ENCODE measurements at places on chromosomes 16 and 17. TPM values are rescaled to one million over a fixed set of nuclear protein-coding genes. Genes with fewer than 3 reads are reported as not detected.

GRCh38 chr17:32659419-32659842 lies 172.6 kb downstream of the CDK5R1 start:
- H3K4me1 ChIP-seq = peaks cover 7% of the 10 kb centered on the region
- H3K27me3 ChIP-seq = no peaks in the 10 kb centered on the region
- peak; percentile 94 for DNase-seq
- H3K4me3 ChIP-seq = no peak overlapping the region
- no peaks in the 10 kb centered on the region for H3K36me3 ChIP-seq

GRCh38 chr16:68426347-68426652 lies 22.0 kb downstream of the SMPD3 start:
- peak; percentile 61 for DNase-seq
- H3K27me3 ChIP-seq = no peaks in the 10 kb centered on the region
- H3K36me3 ChIP-seq = no peaks in the 10 kb centered on the region
- H3K4me3 ChIP-seq = no peak overlapping the region
- H3K4me1 ChIP-seq = no peaks in the 10 kb centered on the region
- no peak overlapping the region for H3K27ac ChIP-seq

DNA sequence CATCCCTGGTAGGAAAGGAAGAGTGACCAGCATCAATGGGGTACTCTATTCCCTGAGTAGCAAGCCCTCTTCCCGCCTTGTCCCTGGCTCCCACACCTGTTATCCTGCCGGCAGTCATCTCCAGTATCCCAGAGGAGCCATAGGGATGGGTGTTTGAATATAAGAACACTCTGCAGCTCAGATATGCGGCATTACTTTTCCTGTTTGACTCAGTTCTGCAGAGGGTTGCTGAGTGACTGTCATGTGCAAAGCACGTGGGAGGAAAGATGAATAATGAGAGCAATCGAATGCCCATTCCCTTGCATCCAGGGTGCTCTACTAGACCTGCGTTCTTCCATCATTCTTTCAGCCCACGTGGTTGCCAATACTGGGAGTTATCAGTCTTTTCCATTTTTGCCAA lies 115.1 kb downstream of the PRKCB start:
- H3K27ac ChIP-seq = no peak overlapping the region
- H3K36me3 ChIP-seq = no peaks in the 10 kb centered on the region
- no peak overlapping the region for H3K4me3 ChIP-seq
- DNase-seq = no peak

Gene CLEC10A
- 5.3 TPM for total RNA-seq

DNA sequence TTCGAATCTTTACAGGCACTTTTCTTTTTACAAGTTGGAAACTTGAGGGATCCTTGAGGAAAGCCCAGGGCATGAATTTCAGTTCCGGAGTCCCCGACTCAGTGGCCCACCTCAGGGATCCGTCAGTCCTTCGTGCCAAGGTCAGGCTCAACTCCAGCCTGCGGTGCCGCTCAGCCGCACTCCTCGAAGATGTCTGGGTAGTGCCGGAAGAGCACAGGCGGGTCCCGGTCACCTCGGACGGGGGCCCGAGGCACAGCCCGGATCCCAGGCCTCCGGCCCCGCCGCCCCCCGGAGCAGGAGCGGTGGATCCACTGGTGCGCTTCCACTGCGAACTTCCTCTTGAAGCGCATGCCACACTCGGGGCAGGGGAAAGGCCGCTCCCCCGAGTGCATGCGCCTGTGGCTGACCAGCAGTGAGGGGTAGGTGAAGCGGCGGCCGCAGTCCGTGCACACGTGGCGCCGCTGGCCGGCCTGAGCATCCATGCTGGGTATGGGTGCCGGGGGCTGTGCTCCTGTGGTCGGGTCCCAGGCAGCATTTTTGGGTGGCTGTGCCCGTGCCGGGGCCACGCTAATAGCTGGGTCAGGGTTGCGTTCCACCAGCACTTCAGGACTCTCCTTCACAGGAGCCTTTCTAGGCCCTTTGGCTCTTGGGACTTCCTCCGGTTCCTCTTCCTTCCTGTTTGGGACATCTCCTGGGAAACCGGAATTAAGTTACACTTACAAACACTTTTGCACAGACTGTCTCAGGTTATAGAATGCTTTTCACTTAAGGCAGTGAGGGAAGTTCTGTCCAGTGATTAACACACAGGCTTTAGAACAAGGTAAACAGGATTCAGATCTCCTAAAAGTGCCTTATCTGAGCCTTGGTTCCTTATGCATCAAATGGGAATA lies 1.5 kb downstream of the ZNF688 start:
- DNase-seq = no peak
- no peaks in the 10 kb centered on the region for H3K36me3 ChIP-seq
- peaks cover 10% of the 10 kb centered on the region for H3K4me1 ChIP-seq
- no peaks in the 10 kb centered on the region for H3K27me3 ChIP-seq
- H3K27ac ChIP-seq = peak overlapping the region; percentile 49

GRCh38 chr16:51449441-51449840 lies 298.4 kb upstream of the SALL1 start:
- DNase-seq = no peak
- no peak overlapping the region for H3K4me3 ChIP-seq
- no peak overlapping the region for H3K27ac ChIP-seq
- H3K4me1 ChIP-seq = no peaks in the 10 kb centered on the region

DNA sequence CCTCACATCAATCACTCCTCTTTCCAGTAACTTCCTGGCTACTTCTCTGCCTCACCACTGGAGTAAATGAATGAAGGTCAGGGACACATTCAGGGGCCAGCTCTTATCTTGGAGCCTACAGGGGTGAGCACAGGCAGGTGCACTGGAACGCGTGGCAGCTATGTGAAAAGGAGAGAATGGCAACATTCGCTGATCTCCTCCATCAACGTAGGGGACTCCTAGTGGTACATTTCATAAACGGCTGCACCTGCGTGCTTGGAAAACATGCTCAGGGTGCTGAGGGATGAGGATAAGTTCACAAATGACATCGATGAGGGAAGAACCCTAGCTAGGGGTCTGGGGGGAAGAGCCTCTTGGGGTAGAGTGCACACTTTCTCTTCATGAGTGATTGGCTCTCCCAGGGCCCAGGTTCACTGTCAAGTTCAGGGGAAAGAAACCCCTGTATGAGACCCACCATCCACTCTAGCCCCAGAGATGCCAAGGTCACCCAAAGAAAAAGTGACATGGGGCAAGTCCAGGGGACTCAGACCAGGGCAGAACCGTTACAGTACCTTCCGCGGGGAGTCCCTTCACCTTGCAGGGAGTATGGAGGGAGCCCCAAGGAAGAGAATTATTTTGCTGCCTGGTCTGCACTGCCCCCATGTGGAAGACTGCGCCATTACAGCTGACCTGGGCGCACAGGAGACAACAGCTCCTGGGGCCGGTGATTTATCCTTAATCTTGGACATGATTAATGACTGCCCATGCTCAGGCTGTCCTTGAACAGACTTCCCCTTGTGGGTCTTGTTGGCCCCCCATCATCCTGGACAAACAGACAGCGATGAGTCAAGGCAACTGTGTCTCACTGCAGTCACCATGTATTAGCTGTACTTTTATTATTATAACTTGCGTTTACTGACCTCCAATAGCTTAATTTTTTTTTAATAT lies 30.1 kb downstream of the VAC14 start:
- no peak overlapping the region for H3K27ac ChIP-seq
- no peaks in the 10 kb centered on the region for H3K27me3 ChIP-seq
- peak; percentile 77 for DNase-seq
- H3K4me3 ChIP-seq = no peak overlapping the region
- H3K36me3 ChIP-seq = peaks cover 10% of the 10 kb centered on the region

DNA sequence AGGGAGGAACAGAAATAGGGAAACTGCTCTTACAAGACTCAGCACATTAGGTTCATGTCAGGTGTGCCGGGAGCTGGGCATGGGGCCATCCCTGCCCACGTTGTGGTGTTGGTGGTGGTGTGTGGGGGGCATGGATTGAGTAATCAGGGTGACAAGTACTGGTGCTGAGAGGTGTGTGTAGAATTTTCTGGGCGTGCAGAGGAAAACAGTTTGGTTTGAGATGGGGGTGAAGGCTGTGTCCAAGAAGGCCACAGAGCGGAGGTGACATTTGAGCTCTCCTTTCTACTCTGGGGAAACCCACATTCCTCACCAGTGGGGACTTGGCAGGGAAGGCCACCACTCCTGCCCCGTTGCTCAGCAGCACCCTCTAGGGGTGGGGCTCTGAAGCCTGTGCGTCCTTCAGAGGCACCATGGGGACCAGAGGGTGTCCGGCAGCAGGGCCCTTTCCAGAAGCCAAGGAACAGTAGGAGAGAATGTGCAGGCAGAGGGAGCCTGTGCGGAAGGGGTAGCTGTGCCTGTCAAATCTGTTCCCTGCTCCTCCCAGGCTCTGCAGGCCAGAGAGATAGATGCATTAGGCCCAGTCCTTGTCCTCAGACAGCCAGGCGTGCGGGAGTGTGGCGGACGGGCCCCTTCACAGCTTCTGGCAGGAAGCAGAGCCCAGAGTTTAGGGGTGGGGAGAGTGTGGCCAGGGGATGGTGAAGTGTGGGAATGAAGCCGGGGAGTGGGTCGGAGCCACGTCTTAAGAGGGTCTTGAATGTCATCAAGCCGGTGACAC lies 48.7 kb upstream of the GSE1 start:
- H3K4me1 ChIP-seq = peaks cover 8% of the 10 kb centered on the region
- no peak overlapping the region for H3K27ac ChIP-seq
- no peaks in the 10 kb centered on the region for H3K36me3 ChIP-seq
- H3K4me3 ChIP-seq = no peak overlapping the region
- no peaks in the 10 kb centered on the region for H3K27me3 ChIP-seq

Gene AURKB
- total RNA-seq = 1.6 TPM

DNA sequence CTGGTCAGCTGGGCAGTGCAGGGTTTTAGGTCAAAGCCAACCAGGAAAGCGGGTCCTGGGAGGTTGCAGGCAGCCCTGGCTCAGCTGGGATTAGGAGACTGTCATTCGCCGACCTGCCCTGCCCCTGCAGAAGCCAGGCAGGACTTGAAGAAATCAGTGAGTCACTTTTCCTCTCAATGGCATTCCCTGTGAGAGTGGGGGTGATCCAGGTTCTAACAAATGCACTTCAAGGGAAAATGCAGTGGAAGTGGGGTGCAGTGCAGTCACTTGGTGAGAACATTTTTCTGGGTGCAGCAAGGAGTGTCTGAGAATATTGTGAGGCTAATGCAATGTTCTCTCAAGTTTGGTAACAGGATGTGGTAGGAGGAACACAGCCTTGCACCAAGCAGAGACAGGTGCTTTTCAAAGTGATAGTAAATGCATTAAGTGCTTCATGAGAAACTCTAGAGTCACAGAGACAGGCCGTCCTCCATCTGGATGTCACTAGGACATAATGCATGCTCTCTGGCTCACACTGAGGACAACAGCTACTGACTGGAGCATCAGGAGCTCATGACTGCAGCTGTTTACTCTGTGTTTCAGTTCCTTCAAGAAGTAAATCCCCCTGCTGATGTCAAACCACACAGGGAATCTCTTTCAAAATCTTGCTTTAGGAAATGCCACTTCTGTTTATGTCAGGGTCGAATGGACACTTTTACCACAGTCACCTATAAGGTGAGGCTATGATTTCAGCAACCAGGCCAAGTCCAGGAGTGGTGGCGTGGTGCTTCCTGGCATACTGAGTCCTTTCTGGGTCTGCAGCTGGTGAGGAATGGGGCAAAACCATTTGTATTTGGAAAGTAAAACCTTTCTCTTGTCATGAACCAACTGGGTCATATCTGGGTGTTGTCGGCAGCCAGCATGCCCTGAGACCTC lies 16.7 kb downstream of the CDK5R1 start:
- H3K4me1 ChIP-seq = no peaks in the 10 kb centered on the region
- DNase-seq = no peak
- H3K27ac ChIP-seq = peak overlapping the region; percentile 0

Gene TBC1D3I
- 0.22 TPM for total RNA-seq

Gene EVI2B
- total RNA-seq = 12.7 TPM

Gene CCR7
- 0.25 TPM for total RNA-seq

Gene MT3
- total RNA-seq = 10.3 TPM

Gene ITGAD
- total RNA-seq = 0.23 TPM

Gene BRICD5
- 3.3 TPM for total RNA-seq

DNA sequence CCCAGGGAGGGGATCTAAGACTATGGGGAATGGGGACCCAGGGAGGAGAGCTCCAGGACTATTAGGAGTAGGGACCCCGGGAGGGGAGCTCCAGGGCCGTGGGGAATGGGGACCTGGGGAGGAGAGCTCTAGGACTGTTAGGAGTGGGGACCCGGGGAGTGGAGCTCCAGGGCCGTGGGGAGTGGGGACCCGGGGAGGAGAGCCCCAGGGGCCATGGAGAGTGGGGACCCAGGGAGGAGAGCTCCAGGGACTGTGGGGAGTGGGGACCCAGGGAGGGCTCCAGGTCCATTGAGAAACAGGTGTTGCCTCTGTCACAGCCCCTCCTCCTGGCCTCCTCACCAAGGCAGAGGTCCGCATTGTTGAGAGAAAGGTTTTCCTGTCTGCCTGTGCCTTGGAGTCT lies 16.0 kb downstream of the MPRIP start:
- H3K27ac ChIP-seq = no peak overlapping the region
- H3K27me3 ChIP-seq = no peaks in the 10 kb centered on the region
- H3K4me3 ChIP-seq = no peak overlapping the region
- H3K36me3 ChIP-seq = no peaks in the 10 kb centered on the region

Gene KRT24
- not detected for total RNA-seq

GRCh38 chr17:62797959-62798358 lies 10.2 kb downstream of the MARCHF10 start:
- no peak for DNase-seq
- H3K27ac ChIP-seq = no peak overlapping the region
- no peaks in the 10 kb centered on the region for H3K4me1 ChIP-seq
- no peak overlapping the region for H3K4me3 ChIP-seq
- H3K27me3 ChIP-seq = no peaks in the 10 kb centered on the region

GRCh38 chr17:45982791-45983613 lies 16.0 kb upstream of the STH start:
- no peaks in the 10 kb centered on the region for H3K4me1 ChIP-seq
- DNase-seq = no peak
- no peaks in the 10 kb centered on the region for H3K36me3 ChIP-seq
- no peaks in the 10 kb centered on the region for H3K27me3 ChIP-seq
- H3K27ac ChIP-seq = no peak overlapping the region
- no peak overlapping the region for H3K4me3 ChIP-seq

- H3K27ac ChIP-seq = no peak overlapping the region
- no peaks in the 10 kb centered on the region for H3K36me3 ChIP-seq
- no peaks in the 10 kb centered on the region for H3K4me1 ChIP-seq
- no peak for DNase-seq
These were observed 16.5 kb downstream of the TBX2 start for GRCh38 chr17:61416211-61416539.

Gene DPEP3
- total RNA-seq = not detected

DNA sequence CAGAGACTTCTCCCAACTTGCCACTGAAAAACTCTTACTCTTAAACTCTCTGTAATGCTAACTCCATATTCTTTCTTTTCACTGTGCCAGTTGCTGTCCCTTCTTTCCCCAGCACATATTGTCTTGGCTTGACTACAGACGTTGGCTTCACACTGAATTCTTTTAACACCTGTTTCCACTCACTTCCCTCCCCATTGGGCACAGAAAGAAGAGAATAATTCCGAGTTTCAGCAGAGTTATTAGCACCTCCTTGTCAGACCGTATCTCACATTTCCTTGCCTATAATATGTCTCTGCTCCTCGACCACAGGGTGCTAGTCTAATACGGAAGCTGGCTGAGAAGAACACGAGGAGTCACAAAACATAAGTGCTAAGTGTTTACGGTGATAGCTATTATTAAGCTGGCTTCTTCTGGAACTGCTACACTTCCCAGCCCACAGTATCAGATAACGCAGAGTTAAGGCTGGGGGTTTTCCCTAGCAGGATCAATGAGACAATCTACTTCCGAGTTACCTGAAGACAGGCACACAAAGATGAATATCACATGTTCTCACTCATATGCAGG lies 188.5 kb upstream of the CDH8 start:
- no peak for DNase-seq
- H3K36me3 ChIP-seq = no peaks in the 10 kb centered on the region
- H3K27me3 ChIP-seq = no peaks in the 10 kb centered on the region
- H3K4me1 ChIP-seq = no peaks in the 10 kb centered on the region
- no peak overlapping the region for H3K27ac ChIP-seq

Measured in adrenal gland (tissue), 19 donors.